ENCODE measurements at places on chromosomes 1 and 21.

DNA sequence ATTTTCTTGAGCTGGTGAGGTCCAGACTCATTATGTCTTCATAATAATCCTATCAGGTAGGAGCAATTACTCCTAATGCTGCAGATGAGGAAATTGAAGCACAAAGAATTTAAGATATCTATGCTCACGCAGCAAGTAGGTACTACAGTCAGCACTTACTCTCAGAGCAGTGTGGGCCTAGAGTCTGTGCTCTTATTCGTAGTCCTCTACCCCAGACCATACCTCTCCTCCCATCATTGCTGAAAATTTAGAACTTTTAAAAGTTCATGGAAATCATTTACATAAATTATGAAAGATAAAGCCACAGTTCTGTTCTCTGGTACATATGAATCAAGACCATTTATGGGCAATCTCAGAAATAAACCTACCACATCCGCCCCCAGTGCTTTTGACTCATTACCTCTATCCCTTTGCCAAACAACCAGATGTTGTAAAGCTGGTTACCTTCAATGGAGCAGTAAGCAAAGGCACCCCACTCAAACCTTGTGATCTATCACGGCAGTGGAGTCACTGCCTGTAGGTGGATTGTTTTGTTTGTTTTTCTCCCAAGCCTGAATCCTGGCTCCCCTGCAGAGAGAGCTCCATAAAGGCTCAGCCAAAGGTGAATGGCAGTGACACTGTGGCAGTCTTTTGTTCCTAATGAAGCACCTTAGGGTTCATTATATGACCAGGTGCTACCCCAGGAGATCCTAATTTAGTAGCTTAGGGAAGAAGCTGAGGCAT is 20.9 kb upstream of the MAN1A2 start:
- DNase-seq: no peak

DNA sequence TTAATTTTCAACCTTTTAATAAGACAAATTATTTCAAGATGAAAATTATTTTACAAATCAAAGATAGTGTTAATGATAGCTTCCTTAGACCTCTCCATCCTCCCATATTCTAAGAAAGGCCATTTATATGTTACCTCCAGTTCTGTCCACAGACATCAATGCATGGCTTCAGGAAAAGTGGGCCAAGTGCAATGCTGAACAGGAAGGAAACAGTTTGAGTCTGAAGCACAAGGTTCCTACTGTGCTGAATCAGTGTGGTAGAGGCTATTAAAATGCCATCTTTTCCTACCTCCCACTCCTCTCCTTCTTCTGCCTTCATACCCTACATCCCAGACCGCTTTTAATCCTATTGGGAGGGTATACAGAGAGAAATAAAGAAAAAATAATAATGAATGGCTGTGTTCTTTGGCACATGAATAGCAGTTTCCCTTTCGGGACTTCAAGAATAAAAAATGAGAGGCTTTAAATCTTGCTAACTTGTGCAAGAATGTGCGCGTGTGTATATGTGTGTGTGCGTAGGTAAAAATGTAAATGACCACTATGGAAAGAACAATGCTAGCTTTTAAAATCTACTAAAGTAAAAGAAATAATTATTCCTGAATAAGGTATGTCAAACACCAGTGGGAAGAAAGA is 62.6 kb upstream of the C1orf105 start:
- DNase-seq: no peak

DNA sequence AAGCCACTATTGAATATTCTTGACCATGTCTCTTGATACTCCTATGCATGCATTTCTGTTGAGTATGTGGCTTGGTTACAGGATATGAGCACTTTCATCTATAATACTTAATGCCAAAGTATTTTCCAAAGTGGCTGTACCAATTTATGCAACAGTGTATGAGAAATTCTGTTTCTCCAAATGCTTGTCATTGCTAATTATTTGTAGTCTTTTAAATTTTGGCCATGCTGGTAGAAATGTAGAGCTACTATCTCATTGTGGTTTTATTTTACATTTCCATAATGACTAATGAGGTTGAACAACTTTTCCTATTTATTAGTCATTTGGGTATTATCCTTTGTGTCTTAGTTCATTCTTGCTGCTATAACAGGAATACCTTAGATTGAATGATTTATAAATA is 71.4 kb upstream of the TSPAN2 start:
- DNase-seq: no peak

GRCh38 chr1:104636581-104636980 is 886.9 kb downstream of the AMY1C start:
- no peak for DNase-seq

DNA sequence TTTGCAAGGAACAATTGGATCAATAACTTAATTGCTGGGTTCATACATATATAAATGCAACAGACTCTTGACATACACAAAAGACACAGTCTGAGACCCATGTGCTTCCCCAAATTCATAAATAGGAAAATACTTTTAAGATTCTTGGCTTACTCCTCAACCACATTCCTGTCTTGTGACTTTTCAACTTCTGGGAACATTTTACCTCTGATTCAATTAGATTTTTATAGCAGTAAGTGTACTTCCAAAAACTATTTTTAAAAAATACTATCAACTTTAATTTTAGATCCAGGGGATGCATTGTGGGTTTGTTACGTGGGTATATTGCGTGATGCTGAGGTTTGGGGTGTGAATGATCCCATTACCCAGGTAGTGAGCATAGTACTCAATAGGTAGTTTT is 406.7 kb downstream of the RPS6KC1 start:
- no peak for DNase-seq

DNA sequence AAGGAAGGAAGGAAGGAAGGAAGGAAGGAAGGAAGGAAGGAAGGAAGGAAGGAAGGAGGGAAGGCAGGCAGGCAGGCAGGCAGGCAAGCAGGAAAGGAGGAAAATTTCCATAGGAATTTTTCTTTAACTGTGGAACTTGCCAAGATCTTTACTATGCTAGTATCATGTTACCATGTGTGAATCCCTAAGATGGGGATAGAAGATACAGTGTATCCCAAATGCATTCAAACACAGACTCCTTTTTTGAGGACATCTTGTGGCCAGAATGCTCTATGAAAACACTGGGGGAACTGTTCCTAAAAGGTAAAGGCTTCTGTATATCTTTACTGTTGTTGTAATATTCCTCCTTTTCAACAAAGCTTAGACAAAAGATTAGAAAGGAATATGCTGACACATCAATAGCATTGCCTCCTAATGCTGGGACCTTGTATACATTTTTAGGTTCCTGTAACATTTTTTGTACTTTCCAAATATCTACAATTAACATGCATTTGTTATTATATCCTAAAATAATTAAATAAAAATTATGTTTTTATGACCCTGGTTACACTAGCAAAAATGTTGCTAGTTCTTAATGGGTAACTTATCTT is 20.6 kb downstream of the CCDC190 start:
- DNase-seq: no peak

- DNase-seq: no peak
Observed at GRCh38 chr1:13643017-13643416, 57.0 kb upstream of the PRDM2 start.

GRCh38 chr1:100035214-100035613 is 65.4 kb downstream of the SLC35A3 start:
- DNase-seq: no peak

DNA sequence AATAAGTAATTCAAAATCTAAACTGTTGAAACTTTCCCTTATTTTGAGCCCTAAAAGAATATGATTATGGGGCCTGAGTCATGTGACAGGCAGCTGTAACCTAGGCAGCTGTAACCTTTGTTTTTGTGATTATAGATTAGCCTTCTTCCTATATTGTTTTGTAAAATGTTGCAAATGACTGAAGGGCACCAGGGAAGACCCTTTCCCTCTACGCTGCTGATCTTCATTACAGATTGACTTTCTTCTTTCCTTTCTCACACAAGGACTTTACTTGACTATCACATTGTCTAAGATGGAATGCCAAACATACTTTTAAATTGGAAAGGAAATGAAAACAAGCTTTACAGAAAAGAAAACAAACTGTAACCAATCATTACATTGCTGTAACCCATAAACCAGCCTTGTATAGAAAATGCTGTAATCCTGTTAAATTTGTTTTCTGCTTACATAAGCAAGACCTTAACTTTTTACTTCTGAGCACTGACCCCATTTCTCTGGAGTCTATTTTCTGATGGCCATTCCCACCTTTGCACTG is 242.2 kb downstream of the RGS7 start:
- no peak for DNase-seq

- DNase-seq: no peak
Observed at GRCh38 chr1:236345728-236346127, 48.4 kb upstream of the EDARADD start.

DNA sequence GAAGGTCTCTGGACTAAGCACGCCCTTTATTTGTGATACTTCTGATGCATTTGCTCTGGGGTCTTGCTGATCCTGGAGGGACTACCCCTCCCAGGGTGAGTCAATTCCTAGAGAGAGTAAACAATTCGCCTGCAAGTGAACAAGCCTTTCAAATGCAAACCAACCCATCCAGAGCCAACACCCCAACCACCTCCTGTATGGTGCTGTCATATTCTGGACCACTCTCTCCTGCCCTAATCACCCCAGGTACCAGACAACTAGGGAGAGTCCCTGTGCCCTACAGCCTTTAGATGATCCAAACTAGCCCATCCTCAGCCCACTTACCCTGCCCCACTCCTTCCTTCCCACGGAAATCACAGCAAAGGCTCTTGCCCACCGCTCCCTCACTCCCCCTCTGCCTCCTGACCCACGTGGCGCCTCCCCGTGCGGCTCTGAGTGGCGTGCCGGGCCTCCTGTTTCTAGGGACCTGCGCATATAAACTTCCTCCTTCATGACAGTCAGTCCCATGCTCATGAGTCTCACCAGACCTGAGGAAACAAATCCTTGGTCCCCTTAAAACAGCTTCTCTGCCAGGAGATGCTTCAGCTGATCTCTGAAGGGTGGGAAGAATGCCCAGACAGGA is 37.2 kb downstream of the ACTA1 start:
- DNase-seq: no peak

GRCh38 chr1:224732377-224733026 is 116.4 kb downstream of the CNIH3 start:
- DNase-seq: no peak

GRCh38 chr1:116820369-116820768 is 66.1 kb downstream of the CD2 start:
- no peak for DNase-seq
